ENCODE measurements at places on chromosomes 16 and 17.

- no peak for DNase-seq
Observed at GRCh38 chr16:1997494-1998359, 8.0 kb downstream of the SYNGR3 start.

GRCh38 chr17:77437747-77438146 is 297.0 kb downstream of the SEC14L1 start:
- no peak for DNase-seq

GRCh38 chr17:65121368-65121767 is 15.8 kb upstream of the RGS9 start:
- DNase-seq, result no peak

- no peak for DNase-seq
Observed at GRCh38 chr16:62568926-62569325, 532.7 kb upstream of the CDH8 start.

- peak; percentile 55 for DNase-seq
Observed at GRCh38 chr17:31579265-31579664, 187.8 kb downstream of the RAB11FIP4 start.

GRCh38 chr16:74322301-74322710 is 25.7 kb downstream of the PSMD7 start:
- no peak for DNase-seq

- DNase-seq, result no peak
Observed at GRCh38 chr17:10821054-10821453, 16.8 kb downstream of the PIRT start.

- DNase-seq, result no peak
Observed at GRCh38 chr16:87063543-87063942, 253.6 kb downstream of the C16orf95 start.

DNA sequence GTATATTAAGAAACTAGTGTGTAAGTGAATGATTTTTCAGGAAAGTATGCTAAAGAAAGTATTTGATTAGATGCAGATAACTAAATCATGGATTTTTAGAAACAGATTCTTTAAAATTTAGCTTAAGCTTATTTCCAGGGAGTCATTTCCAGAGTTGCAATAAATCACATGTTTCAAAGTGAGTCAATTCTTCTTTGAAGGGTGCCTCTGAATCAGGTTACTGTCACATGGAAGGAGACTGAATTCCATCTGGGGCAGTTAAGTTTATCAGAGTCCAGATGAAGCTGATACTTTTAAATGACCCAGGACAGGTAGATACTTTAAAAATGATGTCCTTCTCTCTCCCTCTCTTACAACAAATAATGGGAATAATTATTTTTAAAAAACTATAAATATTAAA is 5.0 kb downstream of the MFSD11 start:
- no peak for DNase-seq

- DNase-seq, result no peak
Observed at GRCh38 chr16:27641260-27641659, 91.3 kb downstream of the KATNIP start.

GRCh38 chr16:50455288-50455845 is 86.6 kb upstream of the BRD7 start:
- DNase-seq, result no peak

GRCh38 chr16:77816293-77816692 is 27.9 kb downstream of the VAT1L start:
- peak; percentile 45 for DNase-seq

DNA sequence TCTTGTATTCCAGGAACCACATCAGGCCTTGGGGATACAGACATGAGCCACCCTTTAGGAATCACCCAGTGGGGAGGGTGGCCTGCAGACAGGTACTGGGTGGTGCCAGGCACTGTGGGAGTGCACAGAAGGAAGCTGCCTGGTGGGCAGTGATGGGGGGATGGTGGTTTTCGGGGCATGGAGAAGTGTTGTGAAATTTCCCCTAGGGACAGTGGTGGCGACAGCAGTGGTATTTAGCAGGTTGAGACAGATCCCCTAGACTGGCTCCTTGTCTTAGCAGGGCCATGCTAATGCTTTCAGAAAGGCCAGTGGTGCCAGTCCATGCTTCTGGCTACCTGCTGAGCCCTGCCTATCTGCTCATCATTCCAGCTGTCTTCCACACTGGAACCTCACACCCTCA is 129.6 kb downstream of the SPACA3 start:
- no peak for DNase-seq

DNA sequence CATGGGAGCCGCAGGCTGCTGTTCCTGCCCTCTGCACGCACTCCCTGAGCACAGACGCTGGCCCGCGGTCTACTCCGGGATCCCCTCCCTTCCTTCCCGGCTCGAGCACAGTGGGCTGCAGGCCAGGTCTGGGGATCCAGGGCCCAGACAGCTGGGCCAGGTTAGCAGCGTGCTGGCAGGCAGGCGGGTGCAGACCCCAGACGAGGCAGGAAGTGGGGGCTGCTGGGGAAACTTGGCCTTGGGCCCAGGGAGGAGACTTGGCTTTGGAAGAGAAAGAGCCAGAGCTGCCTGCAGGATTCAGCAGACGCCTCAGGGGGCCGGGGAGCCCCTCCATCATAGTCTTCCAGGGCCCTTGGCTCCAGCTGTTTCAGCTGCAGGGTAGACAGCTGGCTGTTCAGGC is 30.2 kb upstream of the ABCC3 start:
- peak; percentile 91 for DNase-seq

- DNase-seq, result peak; percentile 46
Observed at GRCh38 chr17:75601057-75601987, 13.7 kb downstream of the MYO15B start.

DNA sequence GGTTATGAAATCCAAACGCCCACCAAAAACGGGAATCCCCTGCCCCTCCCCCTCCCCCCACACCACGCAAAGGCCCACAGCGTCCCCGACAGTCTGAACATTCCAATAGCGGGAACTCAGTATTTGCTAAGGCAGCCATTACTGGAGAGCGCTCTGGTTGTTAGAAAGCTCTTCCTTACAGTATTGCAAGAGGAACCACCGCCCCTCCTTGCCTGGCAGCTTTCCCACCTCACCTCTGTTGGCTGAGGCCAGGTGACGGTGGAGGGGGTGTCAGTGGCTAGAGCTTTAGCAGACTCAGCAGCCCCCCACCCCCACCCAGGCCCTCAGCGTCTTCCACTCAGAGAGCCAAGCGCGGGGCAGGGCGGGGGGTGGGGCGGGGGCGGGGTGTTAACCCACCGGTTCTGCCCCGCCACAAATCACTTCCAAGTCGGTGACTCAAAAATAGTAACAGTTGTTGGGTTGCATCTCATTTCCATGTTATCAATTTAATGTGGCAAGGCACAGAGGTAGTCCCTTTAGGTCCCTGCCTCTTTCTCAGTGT is 2.2 kb upstream of the PLEKHH3 start:
- peak; percentile 55 for DNase-seq

- DNase-seq, result no peak
Observed at GRCh38 chr17:34892461-34893249, 68.6 kb downstream of the CCT6B start.

DNA sequence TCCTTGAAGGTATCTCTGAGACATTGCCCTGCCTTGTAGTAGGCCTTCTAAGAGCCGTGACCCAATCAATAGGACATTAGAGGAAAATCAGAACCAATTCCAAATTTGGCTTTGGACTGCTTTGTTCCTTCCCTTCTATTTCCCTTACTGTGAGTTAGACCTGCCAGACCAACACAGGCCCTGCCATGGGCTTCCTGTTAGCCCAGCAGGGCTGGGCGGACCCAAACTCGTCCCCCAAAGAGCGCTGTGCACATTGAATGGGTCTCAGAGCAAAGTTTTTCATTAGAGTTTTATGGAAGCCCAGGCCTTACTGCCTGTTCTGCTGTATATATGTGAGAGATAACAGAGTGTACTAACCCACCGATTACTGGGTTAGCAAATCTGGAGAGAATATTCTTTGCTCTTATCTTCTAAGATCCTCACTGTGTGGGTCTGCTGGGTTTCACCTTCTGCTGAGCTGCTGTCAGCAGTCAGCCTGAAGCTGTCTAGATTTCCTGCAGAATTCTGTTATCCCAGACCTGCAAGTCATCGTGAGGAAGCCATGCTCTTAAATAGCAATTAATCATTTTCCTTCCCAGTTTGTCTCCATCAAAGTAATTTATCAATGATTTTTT is 5.7 kb downstream of the ARHGAP44 start:
- DNase-seq, result no peak

- DNase-seq, result peak; percentile 53
Observed at GRCh38 chr16:85461022-85461813, 151.9 kb upstream of the GSE1 start.

- DNase-seq, result no peak
Observed at GRCh38 chr16:58236831-58237230, 38.9 kb upstream of the CSNK2A2 start.

DNA sequence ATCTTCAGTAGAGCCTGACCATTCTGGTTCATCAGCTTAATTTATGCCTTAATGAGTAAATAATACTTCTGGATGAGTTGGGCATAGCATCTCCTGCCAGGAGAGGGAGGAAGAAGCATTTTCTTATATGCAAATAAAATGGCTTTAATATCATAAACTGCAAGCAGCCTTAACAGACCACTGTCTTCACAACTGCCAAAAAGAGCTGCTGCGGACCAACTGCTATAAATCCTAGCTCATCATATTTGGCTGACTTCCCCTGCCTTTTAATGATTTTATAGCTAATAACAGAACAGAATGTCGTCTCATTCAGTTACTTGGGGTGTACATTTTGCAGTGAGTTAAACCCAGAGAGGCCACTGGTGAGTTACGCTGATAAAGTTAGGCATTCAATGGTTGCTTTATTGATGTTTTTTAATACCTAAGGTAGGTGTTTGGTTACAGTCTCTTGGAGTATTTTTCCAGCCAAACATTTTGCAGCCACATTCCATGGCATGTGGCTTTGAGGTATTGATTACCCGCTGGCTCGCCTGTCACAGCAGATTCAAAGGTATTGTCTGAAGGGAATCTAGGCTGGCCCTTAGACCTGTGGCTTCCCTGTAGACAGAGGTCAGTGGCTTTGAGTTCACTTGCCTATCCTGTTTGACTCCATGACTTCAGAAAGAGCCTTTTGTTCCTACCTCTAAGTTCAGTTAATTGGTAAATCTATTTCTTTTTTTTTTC is 16.4 kb downstream of the FAM20A start:
- no peak for DNase-seq

GRCh38 chr16:21526923-21527807 is 72.2 kb upstream of the METTL9 start:
- DNase-seq, result no peak

DNA sequence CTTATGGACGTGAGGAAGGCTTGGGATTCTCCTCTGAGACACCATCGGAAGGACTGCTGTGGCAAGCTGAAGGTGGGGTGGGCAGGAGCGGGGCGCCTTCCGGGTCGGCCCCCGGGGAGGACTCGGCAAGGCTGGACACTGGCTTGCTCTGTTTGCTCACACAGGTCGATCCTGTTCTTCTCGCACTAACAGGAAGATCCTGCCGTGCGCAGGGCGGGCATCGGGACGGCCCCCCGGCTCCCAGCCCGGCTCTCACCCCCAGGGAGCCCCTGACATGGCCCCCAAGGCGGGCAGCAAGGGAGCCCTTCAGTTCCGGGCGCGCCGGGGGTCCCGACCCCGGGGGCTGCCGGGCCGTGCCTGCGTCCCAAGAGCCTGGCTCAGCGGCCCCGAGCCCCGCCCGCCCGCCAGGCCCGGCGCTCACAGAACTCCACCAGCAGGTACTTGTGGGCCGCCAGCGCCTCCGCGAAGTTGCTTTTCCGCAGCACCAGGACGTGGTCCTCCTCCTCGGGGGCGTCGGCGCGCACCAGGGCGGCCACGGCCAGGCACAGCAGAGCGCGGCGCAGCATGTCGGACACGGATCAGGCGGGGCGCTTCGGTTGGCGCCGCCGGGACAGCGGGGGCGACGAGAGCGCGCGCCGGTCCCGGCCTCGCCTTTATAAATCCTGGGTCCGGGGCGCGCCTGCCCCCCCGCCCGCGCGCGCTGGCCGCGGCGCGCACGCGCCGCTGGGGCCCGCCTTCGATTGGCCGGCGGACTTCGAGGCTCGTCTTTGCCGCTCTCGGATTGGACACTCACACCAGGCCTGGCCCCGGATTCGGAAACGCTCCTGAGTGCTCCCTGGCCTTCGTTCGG is at the start of gene P4HB:
Gene P4HB (minus strand): TSS at position 630 of the 850 bp plus-strand sequence. CDS start 64 bp downstream, at position 566.
- no peak for DNase-seq

- DNase-seq, result no peak
Observed at GRCh38 chr16:79712276-79712675, 111.7 kb upstream of the MAF start.

Data from fibroblast of pulmonary artery (primary cell).